ENCODE measurements at places on chromosomes 2 and 18. TPM values are rescaled to one million over a fixed set of nuclear protein-coding genes. Genes with fewer than 3 reads are reported as not detected.

PTPN4 gene
- total RNA-seq = 13.0 TPM

NMUR1 gene
- not detected for total RNA-seq

DQX1 gene
- total RNA-seq = 7.3 TPM

DRC1 gene
- not detected for total RNA-seq

LIMS4 gene
- total RNA-seq = 0.26 TPM

SULT1C4 gene
- 1.1 TPM for total RNA-seq

TNFAIP6 gene
- total RNA-seq = 1.4 TPM

GNLY gene
- total RNA-seq = 0.42 TPM
